ENCODE measurements at places on chromosomes 5 and 9.

- no peak for DNase-seq
Measured at GRCh38 chr5:68465934-68466551, 250.5 kb downstream of the PIK3R1 start.

GRCh38 chr5:37355161-37355560 is 15.7 kb downstream of the NUP155 start:
- no peak for DNase-seq

- no peak for DNase-seq
Measured at GRCh38 chr5:74639807-74640449, 600 bp downstream of the ENC1 start.

GRCh38 chr5:17154211-17154996 is 63.0 kb upstream of the BASP1 start:
- no peak for DNase-seq

- DNase-seq = peak; percentile 43
Measured at GRCh38 chr9:95048225-95049087, 269.1 kb downstream of the FANCC start.

- DNase-seq = no peak
Measured at GRCh38 chr9:98521141-98521540, 187.6 kb downstream of the GABBR2 start.

Data from activated T-cell treated with anti-CD3 and anti-CD28 coated beads, Interleukin-2, amount 50 U/mL, for 4 hours (primary cell).